ENCODE measurements at places on chromosomes 1 and 21. TPM values are rescaled to one million over a fixed set of nuclear protein-coding genes. Genes with fewer than 3 reads are reported as not detected.

GRCh38 chr1:234618737-234619049 is 8.7 kb upstream of the IRF2BP2 start:
- no peaks in the 10 kb centered on the region for H3K27me3 ChIP-seq
- no peak overlapping the region for H3K4me3 ChIP-seq
- peak overlapping the region; percentile 84 for H3K27ac ChIP-seq
- H3K4me1 ChIP-seq = peaks cover 38% of the 10 kb centered on the region

GRCh38 chr1:221772117-221772516 is 30.2 kb upstream of the DUSP10 start:
- no peak overlapping the region for H3K27ac ChIP-seq
- peaks cover 4% of the 10 kb centered on the region for H3K4me1 ChIP-seq
- no peaks in the 10 kb centered on the region for H3K36me3 ChIP-seq
- DNase-seq = no peak

- peaks cover 6% of the 10 kb centered on the region for H3K36me3 ChIP-seq
- peaks cover 8% of the 10 kb centered on the region for H3K27me3 ChIP-seq
- peak; percentile 20 for DNase-seq
- no peak overlapping the region for H3K27ac ChIP-seq
- H3K4me3 ChIP-seq = no peak overlapping the region
Measured at GRCh38 chr1:6180707-6181311, 688 bp upstream of the CHD5 start.

- H3K36me3 ChIP-seq = no peaks in the 10 kb centered on the region
- no peaks in the 10 kb centered on the region for H3K27me3 ChIP-seq
- no peak overlapping the region for H3K4me3 ChIP-seq
- no peak for DNase-seq
Measured at GRCh38 chr1:154391086-154391770, 13.9 kb upstream of the IL6R start.

Gene SYDE2
- polyA plus RNA-seq = not detected

Gene ADCY10
- 0.15 TPM for polyA plus RNA-seq

Data from SK-N-SH (cell line).